Stimulated activated CD8-positive, alpha-beta memory T cell treated with anti-CD3 and anti-CD28 coated beads, Interleukin-7, amount 100 ng/mL, for 1 hour (primary cell): ENCODE measurements at places on chromosomes 11 and 22.

- no peak for DNase-seq
Measured at GRCh38 chr11:88284336-88285050, 53.0 kb downstream of the CTSC start.

DNA sequence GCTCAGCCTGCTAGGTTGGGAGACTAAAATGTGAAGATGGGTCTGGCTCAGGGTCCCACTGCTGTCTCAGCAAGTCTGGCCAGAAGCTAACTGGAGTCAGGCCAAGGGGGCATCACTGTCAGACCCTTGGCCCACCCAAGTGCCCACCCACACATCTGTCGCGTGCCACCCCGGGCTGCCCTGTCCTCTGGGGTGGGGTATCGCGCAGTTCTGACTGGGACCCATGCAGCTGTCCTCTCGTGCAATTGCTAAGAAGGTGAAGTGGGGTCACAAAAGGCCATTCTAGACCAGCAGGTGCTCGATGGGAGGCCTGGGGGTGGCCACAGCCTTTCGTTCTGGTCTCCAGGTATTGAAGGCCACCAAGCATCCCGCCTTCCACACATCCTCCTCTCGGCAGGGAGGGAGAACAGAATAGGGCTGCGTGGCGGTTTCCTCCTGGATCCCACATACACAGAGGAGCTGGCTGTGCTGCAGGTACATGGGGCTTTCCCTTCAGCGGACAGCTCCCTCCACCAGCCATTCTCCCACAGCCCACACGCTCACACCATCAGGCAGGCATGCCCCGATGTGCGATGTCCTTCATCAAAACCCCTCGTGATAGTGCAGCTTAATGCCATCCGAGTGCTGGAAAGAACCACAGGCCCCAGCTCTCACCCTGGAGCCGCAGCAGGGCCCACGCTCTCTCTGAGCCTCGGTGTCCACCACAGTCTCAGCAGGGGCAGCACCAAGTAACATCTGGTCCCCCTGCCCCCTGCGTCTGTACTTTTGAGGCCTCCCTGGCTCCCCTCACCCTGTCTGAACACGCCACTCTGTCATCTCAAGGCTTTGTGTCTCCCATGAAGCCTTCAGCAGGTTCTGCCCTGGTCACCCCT is 37.6 kb downstream of the SHANK2 start:
- DNase-seq = no peak

- DNase-seq = no peak
Measured at GRCh38 chr11:114215428-114215827, 80.8 kb upstream of the NNMT start.

DNA sequence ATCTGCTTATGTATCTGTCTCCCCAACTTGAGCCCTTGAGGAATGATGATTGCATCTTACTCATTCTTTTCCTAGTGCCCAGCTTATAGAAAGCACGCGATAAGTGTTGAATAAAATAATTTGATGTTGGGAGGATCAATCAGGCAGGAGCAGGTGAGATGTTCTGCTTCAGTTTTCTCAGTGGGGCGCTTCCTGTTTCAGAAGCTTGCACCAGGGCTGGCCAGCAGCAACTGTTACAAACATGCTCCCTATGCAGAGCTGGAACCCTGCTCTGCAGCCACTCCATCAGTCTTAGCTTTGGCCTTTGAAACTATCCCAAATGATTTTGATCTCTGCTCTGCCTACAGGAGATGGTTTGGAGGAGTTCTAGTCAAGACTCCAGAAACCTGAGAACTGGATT is 3.9 kb downstream of the ENDOD1 start:
- no peak for DNase-seq

DNA sequence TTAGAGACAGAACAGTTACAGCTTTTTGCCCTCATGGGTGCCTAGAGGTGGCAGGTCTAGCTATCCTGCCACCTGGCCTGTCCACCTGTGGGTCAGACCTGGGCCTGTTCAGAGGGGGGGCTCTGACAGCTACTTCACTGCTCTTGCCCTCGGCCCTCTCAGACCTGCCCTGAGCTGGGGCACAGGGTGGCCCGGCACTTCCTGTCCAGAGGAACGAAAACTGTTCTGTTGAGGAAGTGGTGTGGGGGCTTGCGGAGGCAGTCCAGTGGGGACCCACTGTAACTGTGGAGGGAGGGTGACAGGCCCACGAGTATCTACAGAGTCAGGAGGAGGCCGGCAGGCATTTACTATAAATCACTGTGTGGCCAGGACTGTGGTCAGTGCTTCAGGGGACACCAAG is 16.2 kb downstream of the TESMIN start:
- DNase-seq = no peak

DNA sequence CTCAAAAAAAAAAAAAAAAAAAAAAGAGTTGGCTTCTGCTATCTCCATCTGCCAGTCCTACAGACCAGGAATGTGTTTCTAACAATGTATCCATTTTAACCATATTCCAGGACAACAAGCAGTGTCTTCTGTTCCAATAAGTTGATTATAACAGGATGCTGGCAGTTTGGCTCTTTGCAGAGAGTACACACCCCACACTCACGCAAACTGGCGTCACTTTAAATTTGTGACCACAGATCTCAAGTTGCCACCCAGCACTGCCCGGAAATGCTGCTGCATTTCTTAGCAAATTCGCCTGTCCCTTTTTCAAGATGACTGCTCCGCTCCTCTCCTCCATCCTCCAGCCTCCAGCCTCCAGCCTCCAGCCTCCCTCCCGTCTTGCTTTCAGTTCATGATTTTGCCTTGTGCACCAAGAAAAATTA is 44.3 kb downstream of the SCGB1A1 start:
- no peak for DNase-seq

DNA sequence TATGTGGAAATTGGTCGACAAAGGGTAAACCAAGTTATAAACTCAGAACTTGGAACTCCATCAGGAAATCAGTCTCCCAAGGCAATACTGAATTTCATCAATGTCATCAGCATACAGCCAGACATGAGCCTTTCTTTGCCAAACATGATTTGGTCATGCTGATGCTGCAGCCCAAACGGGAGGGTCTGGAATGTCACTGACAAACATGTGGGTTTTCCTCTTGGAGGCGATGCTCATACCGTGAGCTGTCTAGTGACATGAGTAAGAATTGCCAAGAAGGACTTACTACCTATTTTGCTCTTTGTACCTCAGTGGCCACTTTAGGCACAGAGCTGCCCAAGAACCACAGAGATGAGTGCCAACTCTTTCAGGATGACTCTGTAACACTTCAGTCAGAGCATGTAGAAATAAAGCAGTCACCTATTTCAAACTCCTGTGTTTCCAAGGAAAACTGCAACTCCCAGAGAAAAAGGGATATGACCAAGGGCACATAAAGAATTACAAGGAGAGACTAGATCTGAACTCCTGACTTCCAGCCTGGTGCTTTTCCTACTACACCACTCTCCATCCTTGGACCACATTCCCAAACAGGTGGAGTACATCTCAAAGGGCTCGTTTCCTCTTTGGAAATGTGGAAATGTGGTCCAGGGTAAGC is 24.3 kb upstream of the MRGPRX2 start:
- no peak for DNase-seq

DNA sequence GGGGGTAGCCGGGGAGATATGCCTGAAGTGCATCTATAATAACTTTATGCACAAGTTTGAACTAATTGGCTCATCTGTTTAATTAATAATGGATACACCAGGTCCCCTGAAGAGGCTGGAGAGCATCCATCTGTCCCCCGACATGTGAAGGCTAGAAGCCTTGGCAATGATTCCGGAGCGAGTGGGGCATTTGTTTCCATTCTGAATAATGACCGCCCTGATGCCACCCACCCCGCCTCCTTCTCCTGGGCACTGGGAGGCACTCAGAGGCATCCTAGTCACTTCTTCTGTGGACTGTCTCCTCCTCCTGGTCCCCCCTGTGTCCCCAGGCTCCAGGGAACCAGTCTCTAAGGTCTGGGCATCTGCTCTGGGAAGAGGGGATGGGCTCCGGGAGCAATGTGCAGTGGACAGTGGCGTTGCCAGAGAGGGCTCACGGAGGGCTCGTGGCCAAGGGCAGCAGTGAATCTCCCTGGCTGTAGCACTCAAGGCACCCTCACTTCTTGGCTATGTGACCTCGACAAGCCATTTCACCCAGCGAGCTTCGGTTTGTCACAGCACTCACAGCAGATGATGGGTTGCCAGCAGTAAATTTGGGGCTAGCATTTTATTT is 64.7 kb downstream of the TSPAN18 start:
- DNase-seq = no peak

DNA sequence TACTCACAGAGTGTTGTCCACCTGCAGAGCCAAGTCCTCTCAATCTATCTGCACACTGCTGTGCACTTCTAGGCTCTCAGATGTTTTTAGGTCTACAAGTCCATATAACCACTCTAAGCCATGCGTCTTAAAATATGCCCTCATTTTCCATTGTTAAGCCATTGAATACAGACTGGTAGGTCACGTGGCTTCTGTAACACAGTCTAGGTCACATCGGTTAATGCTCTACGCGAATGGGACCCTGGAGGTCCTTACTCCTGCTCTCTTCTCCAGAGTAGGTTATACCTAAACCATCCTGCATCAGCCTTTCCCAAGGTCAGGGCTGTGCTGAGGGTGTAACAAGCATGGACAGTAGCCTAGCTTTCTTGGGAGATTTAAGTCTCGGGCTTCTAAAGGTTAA is 819 bp downstream of the JAML start:
- no peak for DNase-seq

DNA sequence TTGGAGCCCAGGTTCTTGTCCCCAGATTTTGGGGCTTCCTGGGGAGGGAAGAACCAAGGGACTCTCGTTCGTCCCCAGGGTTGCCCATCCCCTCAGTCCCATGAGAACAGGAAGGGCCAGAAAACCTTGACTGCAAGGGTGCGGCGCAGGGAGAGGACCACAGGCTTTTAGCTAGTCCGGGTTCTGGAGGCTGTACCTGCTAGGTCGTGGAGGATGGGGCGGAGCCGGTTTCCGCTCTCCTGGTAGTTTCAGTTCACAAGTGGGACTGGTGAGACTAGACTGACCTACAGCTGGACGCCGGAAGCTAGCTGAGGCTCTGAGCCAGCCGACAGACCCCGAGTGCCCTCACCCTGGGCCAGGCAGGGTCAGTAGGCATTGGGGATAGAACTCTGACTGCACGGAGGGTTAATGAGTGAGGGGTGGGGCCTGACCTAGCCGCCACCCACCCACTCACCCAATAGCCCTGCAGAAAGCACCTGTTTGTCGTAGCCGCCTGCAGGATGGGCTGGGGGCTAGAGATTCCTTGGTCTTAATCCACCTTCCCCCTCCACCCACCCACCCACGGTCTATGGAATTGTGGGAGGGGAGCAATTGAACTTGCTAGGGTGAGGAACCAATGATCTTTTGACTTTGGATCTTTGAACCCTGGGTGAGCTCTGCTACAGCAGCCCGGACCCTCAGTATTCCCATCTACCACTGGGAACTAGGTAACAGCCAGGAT is 1.5 kb downstream of the MAFF start:
- no peak for DNase-seq

- no peak for DNase-seq
Measured at GRCh38 chr11:8839957-8840945, 70.7 kb upstream of the AKIP1 start.

GRCh38 chr22:29873943-29874342 is 9.0 kb upstream of the MTMR3 start:
- DNase-seq = no peak

GRCh38 chr11:128394431-128395089 is 192.8 kb downstream of the ETS1 start:
- DNase-seq = no peak

DNA sequence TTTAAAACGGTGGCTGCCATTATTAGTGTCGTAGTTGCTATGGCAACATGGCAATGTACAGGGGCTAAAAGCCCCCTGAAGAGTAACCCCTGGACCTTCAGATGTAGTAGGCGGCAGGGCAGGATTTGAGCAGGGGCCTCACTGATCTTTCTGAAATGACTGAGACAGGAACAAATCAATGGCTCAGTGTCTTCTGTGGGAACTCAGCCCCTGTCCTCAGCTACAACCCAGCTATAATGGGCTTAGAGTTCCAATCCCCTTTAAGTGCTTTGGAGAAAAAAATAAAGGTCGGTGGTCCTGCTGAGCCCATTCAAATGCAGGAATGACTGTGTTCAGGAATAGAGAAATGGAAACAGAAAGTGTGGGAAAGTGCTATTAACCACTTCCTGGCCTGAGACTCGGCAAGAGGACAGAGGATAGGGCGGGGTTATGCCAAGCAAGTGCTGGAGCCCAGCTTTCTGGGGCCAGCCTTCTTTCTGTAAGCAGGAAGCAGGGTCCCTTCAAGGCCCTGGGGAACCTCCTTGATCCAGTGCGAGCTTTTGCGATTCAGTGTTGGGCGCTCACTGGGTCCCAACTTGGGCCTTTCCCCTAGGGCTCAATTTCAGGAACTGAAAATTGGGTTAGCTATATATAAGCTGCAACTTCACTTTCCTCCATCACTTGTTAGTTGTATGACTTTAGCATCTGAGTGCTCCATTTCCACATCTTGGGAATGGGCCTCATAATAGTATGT is 6.1 kb upstream of the CD82 start:
- no peak for DNase-seq

DNA sequence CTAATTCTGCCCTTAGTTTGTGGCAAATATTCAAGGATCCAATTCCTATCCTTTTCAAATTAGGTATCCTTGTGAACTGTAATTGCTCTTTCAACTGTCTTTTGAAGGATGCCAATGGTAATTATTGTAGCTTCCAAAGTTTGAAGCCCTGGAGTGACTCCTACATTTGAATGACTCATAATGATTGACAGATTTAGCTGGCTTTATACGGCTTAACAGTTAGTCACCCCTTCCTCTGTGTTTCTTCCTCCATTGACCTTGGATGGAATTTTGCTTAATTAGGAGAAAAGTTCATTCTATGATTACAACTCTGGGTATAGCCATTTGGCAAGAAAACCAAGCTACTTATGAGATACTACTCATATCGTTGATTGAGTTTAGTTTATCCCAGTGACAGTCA is 639.3 kb upstream of the KIRREL3 start:
- no peak for DNase-seq

GRCh38 chr11:68661697-68662603 is 22.4 kb upstream of the GAL start:
- no peak for DNase-seq

DNA sequence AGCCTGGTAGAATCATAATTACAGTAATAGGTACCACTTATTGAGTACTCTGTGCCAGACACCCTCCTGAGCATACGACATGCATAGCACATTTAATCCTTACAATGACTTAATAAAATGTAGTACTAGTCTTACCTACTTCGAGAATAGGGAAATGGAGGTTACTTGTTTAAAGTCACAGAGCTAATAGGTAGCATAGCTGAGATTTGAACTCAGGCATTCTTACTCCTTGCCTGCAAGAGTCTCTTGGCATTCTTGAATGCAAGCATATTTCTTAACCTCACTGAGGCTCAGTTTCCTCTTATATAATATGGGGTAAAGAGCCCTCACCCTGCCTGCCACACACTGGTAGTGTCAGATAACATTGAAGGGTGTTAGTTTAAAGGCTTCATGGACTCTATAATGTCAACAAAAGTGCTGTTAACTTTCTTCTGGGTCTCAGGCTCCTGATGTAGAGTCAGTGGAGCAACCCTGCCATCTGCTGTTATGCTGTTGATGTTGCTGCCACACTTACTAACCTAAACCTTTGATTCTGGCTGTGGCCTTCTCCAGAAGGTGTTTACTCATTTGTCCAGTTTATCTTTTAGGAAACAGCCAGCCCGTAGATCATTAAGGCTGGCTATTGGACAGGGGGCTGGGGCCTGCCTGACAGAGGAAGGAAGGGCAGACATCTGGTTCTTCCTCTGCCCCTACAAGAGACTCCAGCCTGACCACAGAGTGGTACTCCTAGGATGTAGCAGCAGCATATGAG is 18.9 kb downstream of the LIMK2 start:
- DNase-seq = no peak
